ENCODE measurements at places on chromosomes 5 and 9. TPM values are rescaled to one million over a fixed set of nuclear protein-coding genes. Genes with fewer than 3 reads are reported as not detected.

IRX2 gene
- 32.6 TPM for polyA plus RNA-seq

- no peak for DNase-seq
These were observed 236.9 kb downstream of the SAXO1 start for GRCh38 chr9:18795947-18796671.

TMEFF1 gene
- 5.1 TPM for polyA plus RNA-seq

DNA sequence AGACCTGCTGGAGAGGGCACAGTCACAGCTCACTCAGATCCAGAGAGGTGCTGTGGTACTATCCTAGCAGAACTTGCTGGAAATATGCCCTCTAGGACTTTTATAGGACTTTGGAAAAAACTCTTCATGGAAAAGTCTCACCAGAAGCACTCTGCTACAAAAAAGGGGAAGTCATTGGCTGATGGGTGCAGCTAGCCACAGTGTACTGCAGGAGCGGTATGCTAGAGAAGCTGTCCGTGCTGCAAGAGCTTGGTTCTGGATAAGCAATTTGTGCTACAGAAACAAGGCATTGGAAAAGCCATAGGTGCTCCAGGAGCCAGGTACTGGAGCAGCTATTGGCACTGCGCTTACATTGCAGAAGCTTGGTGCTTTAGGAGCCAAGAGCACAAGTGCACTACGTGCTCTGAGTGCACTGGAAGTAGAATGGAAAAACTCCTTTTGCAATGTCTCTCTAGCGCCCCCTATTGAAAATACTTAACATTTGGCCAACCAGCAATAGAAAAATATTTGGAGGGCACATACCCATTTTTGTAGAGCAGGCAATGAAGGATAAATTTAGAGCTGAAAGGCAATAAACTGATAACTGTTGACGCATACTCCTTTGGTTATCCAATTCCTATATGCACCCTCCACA lies 83.4 kb downstream of the MEGF10 start:
- no peak for DNase-seq

CCL27 gene
- polyA plus RNA-seq, result 0.28 TPM

CEP120 gene
- polyA plus RNA-seq, result 19.8 TPM

All from right renal pelvis (tissue), 4 donors.